ENCODE measurements at places on chromosomes 12 and 14. TPM values are rescaled to one million over a fixed set of nuclear protein-coding genes. Genes with fewer than 3 reads are reported as not detected.

LRCOL1 gene
- not detected for total RNA-seq

DNA sequence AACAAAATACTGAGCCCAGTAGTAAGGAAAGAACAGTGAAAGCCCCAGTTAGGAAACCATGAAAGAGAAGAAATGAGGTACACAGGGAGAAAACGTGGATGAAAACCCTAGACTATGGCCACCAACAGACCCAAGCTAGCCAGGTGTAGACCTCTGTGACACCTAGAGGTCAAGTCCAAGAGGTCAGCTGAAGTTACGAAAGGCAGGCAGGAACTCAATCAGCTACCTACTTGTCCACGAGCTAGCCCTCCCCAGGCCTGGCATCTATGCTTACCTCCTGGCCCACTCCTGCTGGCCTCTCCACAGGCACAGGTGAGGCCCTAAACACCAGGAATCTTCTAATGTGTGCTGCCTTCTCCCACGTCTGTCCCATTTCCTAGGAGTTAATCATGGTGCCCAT lies 48.7 kb downstream of the DPF3 start:
- no peak for DNase-seq

GRCh38 chr12:13749389-13749788 lies 232.0 kb downstream of the GRIN2B start:
- DNase-seq: no peak

ZFYVE21 gene
- 35.5 TPM for total RNA-seq

DNA sequence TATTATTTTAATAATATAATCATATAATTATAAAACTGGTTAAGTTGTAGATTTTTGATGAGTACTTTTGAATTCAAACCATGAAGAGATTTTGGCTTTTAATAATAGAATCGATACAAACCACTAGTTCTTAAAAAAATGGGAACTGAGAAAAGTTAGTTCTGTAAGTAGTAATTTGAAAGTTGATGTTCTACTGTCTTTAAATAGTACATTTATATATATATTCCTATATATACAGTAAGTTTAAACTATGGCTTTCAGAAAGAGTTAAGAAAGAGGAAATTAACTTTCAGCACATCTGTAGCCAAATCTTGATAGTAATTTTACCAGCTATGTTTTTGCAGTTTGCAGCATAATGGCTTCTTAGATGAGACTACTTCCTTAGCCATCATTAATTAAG lies 7.8 kb downstream of the LRRK2 start:
- DNase-seq: no peak

MEG3 gene
- not detected for total RNA-seq

SLC38A4 gene
- total RNA-seq: not detected

GPR65 gene
- not detected for total RNA-seq

GRCh38 chr12:50686976-50687375 lies 76.9 kb upstream of the ATF1 start:
- DNase-seq: no peak

GRCh38 chr14:68513137-68513536 lies 279.7 kb downstream of the ZFP36L1 start:
- peak; percentile 27 for DNase-seq

AQP6 gene
- total RNA-seq: not detected

DNA sequence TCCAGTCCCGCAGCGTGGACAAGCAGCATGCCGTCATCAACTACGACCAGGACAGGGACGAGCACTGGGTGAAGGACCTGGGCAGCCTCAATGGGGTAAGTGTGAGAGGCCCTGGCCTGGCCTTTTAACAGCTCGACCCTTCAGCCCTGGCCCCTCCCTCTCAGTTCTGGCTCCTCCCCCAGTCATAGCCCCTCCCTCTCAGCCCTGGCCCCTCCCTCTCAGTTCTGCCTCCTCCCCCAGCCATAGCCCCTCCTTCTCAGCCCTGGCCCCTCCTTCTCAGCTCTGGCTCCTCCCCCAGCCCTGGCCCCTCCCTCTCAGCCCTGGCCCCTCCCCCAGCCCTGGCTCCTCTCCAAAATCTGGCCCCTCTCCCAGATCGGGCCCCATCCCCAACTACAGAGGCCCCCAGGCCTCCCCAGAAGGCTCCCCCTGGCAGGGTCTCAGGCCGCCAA lies 11.2 kb downstream of the CEP170B start:
- DNase-seq: peak; percentile 61

DNA sequence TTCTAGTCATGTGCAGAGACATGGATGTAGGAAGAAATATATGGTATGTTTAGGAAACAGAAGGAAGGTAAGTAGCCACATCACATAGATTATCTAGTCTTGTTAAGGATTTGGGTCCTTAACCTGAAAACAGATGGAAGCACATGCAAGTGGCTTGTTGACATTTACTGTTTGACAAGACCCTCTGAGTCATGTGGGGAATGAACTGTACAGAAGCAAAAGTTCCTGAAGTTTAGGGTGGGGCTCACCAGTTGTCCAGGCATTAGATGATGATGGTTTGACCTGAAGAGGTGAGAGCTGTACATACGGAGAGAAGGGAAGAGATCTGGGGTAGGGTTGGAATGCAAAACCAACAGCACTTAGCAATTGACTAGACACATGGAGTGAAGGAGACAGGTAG lies 281.1 kb upstream of the GRIP1 start:
- no peak for DNase-seq

DNA sequence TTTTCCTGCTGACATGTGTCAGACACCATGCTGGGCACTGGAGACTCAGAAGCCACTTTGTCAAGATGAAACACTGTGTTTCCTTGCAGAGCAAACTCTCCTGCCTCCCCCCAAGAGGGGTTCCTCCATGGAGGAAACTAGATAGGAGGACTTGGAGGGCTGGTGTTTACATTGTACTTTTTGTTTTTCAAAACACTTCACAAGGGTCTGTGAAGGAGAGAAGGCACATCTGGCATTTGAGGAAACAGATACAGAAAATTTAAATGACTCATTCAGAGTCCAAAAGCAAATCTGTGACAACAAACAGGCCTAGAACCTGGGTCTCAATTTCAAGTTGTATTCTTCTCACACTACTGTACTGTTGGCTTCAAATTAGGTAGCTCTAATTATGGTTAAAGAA lies 6.7 kb upstream of the CDKL1 start:
- no peak for DNase-seq

DPPA3 gene
- total RNA-seq: not detected

All from MCF 10A (cell line).